AG04450 (cell line): ENCODE measurements at places on chromosomes 4 and X.

- no peak for DNase-seq
Observed at GRCh38 chrX:3501833-3502535, 155.5 kb upstream of the MXRA5 start.

DNA sequence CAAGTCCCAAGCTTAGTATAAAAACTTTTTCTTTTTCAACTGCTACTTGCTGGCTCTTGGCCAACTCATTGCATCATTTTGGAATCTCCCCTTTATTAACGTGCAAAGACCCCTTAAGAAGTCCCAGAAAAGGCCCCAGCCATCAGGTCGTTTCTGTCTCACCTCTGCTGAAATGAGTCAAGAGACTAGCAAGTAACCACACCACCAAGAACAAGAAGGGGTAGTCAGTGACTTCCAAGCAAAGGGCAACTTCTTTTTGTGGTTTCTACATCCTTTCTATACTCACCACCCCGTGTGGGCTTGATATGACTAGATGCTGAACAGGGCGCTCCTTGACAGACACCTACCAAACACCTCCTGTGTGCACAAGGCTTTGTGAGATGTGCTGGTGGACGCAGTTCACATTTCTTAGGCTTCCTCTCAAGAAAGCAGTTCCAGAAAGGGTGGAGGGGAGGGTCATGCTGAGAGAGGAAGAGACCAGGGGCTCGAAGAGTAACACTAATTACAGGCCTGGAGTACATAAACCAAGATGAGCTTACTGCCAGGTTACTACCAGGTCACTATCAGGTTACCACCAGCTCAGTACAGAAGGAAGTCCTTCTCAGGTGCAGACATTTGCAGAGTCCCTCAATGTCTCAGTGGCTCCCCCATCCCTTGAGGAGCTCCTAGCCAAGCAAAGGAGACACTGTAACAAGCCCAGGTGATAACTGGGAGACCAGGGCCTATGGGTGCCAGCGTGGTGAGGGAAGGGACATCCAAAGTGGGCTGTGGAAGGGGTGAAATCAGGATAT, 19.3 kb downstream of the JAKMIP1 start:
- no peak for DNase-seq

DNA sequence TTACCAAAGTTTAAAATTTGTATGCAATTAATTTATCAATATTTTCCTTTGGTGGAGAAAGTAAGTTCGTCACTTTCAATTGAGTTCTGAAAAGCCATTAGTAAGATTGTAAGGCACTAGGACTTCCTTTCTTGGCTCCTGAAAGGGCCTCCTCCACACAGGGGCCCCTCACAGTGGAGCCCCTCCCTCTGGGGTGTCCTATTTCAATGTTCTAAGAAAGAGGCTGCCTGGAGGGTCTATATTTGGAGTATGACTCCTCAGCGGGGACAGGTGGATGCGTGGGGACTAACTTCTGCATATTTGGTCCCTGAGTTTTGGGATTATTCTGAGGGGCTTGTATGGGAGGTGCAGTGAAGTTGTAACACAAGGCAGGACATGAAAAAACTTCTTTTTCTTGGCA, 1.6 kb upstream of the ARMCX4 start:
- no peak for DNase-seq

GRCh38 chrX:13433298-13433605, 113.4 kb upstream of the ATXN3L start:
- DNase-seq: peak; percentile 41

DNA sequence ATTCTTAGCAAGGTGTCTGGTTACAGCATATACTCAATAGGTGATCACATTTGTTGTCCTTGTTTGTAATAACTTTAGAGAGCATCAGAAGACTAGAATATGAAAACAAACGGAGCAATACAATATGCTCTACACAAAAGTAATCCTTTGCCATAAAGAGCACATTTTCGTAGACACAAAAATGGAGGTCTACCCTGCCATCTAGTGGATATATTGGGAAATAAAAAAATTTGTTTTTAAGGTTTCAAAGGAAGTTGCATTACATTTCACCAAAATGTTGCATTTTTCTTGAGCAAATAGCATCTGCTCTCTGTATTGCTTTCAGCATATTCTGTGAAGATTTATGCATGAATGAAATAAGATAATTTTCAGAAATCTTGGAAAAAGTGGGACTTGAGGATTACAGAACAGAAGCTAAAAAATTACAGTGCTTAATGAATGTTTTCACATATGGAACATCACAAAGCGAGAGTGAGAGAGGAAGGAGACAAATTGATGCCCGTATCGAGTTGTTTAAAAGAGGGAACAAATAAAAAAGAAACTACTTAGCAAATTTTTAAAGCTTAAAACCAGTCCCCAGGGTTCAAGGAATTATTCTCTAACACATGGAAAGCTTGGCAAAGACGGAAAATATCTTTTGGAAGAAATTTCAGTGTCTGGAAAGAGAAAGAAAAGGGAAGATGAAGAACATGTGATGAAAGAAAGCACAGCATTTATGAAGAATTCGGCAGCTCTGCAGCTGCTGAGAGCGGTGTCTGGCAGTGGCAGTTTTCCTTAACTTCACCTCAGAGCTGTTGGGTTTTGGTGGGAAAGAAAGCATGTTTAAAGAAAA, 390.1 kb downstream of the ANKRD50 start:
- DNase-seq: no peak

DNA sequence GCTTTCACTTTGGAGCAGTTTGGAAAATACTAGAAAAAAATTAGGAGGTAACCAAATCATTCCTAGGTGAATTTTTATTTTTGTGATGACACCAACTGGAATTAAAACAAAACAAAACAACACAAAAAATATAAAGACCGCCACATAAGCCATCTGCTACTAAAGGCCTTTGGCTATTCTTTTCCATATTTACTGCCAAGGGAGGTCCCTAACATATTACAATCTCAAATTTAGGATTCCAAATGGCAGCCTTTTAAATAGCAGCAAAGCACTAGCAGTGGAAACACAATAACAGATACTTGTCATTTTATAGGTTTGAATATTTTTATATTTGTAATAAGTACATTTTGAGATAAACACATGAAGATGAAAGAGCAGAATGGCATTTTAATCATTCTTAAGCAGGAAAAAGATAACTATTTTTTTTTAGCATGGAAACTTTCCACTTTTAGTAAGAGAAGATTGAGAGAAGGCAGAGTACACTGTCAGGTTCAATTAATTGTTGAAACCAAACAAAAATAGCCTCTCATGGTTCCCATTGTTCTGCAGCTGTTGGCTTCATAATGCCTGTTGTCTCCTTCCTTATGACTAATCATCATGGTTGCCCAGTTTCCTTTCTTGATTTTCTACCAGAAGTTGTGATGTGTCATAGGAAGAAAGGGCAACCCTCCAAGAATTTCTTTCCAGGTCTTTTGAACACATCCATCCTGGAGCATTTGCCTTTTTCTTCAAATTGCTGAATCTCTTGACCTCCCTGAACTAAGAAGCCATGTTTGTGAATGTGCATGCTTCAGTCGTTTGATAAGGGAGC, 219.0 kb upstream of the EMCN start:
- DNase-seq: no peak

DNA sequence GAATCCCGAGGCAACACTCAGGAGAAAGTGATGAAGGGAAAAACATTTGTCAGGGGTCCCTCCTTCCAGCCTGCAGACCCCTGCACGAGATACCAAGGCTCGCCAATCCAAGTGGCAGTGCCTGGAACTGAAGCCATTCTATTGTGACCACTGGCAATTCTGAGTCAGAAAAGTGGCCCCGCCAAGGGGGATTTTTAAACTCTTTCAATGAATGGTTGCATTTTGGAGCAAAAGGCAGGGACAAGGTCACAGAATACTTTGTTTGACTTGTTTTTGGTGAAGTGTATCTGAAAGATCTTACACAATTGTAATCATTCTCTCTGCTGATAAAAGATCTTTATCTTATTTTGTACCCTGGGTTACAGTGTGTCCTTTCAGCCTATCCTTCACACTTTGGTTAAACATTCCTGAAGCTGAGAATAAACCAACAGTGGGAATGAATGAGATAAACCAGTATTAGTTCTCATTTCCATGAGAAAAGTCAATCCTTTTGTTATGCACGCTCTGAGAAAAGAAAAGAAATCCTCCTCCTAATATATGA, 115.9 kb upstream of the PDLIM3 start:
- no peak for DNase-seq

GRCh38 chr4:77950203-77950602, 87.6 kb downstream of the MRPL1 start:
- DNase-seq: no peak

GRCh38 chrX:24100713-24101112, 46.0 kb downstream of the EIF2S3 start:
- no peak for DNase-seq

- no peak for DNase-seq
Observed at GRCh38 chr4:121168446-121169281, 4.5 kb upstream of the TNIP3 start.

GRCh38 chrX:24259544-24260240, 54.2 kb downstream of the SUPT20HL2 start:
- DNase-seq: peak; percentile 34

DNA sequence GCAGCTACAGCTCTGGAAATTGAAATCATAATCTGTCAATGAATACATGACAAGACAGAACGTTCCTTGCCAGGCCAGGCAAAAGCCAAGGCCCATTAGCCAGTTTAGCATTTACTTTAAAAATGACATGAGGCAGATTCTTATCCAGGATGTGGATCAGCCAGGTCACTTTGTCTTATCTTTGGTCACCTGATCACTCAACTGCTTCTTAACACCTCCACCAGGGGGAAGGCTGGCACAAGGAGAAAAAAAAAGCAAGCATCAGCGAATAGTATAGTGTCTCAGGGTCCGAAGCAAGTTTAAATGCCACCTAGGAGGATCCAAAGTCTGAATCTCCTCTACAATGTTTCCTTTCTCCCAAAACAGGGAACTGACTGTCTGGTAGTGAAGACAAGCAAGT, 18.8 kb downstream of the ATP1B4 start:
- no peak for DNase-seq

GRCh38 chr4:138655985-138656384, 359.6 kb upstream of the NOCT start:
- no peak for DNase-seq

DNA sequence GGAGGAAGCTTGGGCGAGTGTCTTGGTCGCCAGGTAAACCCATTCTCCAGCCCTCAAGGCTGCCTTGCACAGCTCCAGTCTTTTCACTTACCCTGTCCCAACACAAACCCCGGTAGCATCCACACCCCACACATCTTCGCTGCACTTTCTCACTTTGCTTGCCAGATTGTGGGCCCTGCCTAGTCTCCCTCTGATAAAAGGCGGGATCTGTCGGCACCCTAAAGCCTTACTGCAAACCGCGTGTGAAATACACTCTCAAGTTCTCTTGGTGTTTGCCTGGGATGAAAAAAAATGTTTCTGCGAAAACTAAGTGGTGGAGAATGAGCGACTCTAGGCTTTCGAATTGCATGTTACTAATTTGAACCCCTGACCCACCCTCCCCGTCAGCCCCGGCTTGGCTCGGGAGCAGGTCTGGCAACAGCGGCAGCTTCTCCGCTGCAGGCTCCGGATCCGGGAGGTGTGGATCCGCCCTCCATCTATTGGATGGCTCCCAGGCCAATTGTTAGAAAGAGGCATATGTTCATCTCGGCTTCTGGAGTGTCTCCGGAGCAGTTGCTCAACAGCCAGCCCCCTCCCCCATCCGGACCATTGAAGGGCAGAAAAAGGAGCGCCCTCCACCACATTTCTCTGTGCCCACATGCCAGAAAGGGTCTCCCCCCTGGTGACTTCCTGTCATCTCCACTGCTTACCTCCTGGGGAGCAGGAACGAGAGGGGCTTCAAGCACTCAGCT, 3.0 kb upstream of the CITED1 start:
- DNase-seq: peak; percentile 13

GRCh38 chr4:42626629-42627146, 30.2 kb downstream of the ATP8A1 start:
- no peak for DNase-seq

- DNase-seq: no peak
Observed at GRCh38 chr4:8376361-8377102, 64.0 kb downstream of the ACOX3 start.

DNA sequence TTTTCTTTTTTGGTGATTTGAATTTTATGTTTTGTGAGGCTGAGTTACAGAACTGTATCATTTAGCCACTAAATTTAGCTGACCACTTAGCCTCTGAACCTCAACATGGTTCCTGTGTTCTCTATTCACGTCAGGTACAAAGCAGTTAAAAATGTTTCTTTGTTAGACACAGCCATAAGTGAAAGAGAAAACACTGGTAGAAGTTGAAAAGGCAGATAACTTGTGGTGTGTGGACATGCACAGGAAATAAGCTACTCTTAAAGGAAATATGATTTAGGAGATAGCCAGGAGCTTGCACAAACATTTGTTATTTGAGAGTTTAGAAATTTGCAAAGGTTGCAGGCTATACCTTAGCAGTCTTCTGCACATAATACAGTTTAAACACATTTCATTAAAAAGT, 171.0 kb upstream of the RPS6KA3 start:
- DNase-seq: no peak

DNA sequence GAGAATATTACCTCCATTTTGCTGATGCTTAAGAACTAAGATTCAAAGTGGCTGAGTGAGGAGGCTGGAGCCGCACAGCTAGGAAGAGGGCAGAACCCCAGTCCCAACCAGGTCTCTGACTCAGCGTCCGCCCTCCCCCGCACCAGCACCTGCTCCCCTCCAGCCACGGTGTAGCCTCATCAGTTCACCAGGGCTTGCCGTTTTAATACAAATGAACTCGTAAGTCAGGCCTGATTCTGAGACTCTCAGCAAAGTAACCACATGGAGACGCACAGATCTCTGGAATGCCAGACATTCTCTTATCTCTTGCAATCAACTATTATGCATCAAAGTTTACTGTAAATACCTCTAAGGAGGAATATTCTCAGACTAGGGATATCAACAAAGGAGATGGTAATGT, 52.4 kb downstream of the ENPP6 start:
- DNase-seq: no peak

- peak; percentile 46 for DNase-seq
Observed at GRCh38 chr4:72896515-72896914, 173.0 kb downstream of the COX18 start.

DNA sequence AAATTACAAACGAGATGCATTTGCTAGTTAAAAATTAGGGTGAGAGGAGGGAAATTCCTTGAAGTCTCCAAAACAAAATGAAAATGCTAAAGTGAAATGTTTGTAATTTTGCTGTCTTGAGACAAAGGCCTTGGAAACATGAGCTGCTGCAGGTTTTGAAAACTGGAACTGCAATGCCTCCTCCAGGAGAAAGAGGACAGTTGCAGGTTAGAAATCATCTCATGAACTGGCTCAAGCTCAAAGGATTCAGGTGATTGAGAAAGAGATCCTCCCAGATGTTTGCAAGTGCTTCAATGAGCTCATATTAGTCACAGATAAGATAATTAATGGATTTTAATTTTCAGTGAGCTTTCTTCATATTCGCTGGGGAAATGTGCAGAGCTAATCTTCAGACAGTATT, 32.4 kb downstream of the SMPX start:
- DNase-seq: peak; percentile 33

- no peak for DNase-seq
Observed at GRCh38 chr4:160141206-160141605, 1038.3 kb downstream of the RAPGEF2 start.

DNA sequence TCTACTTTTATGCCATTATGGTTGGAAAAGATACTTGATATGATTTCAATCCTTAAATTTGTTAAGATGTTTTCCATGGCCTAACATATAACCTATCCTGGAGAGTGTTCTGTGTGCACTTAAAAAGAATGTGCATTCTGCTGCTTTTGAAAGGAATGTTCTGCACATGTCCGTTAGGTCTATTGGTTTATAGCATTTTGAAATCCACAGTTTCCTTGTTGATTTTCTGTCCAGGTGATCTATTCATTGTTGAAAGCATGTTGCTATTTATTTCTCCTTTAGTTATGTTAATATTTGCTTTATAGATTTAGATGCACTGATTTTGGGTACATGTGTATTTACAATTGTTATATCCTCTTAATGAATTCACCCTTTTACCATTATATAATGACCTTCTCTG, 5.7 kb upstream of the KLKB1 start:
- no peak for DNase-seq
